Activated CD4-positive, alpha-beta T cell treated with anti-CD3 and anti-CD28 coated beads for 36 hours (primary cell): ENCODE measurements at places on chromosomes 1 and 21.

- H3K36me3 ChIP-seq, result peaks cover 21% of the 10 kb centered on the region
- no peak overlapping the region for H3K27ac ChIP-seq
- DNase-seq, result peak; percentile 40
Observed at GRCh38 chr1:156119503-156120209, 5.1 kb downstream of the LMNA start.

- H3K4me3 ChIP-seq, result no peak overlapping the region
- H3K27ac ChIP-seq, result no peak overlapping the region
- no peak for DNase-seq
- peaks cover 4% of the 10 kb centered on the region for H3K27me3 ChIP-seq
- H3K36me3 ChIP-seq, result no peaks in the 10 kb centered on the region
Observed at GRCh38 chr1:57599236-57599994, 175.6 kb upstream of the DAB1 start.

DNA sequence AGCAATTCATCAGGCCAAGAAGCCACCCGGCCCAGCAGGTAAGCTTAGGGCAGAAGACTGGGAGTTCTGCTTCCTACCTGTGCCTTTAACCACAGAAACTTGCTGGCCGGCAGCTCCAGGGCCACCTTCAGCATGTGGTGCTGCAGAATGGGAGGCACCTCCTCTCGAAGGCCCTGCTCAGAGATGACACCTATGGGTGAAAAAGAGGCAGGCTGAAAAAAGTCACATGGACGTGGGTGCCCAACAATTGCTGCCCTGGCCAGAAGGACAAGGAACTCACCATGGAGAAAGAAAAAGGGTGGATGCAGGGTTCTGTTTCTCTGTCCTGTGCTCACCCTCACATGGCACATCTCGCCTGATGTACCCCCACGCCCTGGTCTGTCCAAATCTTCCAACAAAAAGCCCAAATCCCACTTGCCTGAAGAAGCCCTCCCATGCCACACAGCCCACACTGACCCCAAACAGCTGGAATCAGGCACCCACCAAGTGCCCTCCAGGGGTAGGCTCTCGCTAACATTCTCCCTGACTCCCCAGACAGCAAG is 33.0 kb downstream of the URB1 start:
- H3K4me1 ChIP-seq, result no peaks in the 10 kb centered on the region
- no peak overlapping the region for H3K4me3 ChIP-seq
- no peak for DNase-seq
- H3K27me3 ChIP-seq, result no peaks in the 10 kb centered on the region
- peaks cover 75% of the 10 kb centered on the region for H3K36me3 ChIP-seq
- H3K27ac ChIP-seq, result no peak overlapping the region

GRCh38 chr1:83593073-83593472 is 405.9 kb downstream of the TTLL7 start:
- H3K4me3 ChIP-seq, result no peak overlapping the region
- no peak for DNase-seq
- H3K27ac ChIP-seq, result no peak overlapping the region
- no peaks in the 10 kb centered on the region for H3K36me3 ChIP-seq
- no peaks in the 10 kb centered on the region for H3K27me3 ChIP-seq
- peaks cover 16% of the 10 kb centered on the region for H3K4me1 ChIP-seq

GRCh38 chr1:103208844-103209243 is 100.5 kb upstream of the COL11A1 start:
- no peak for DNase-seq
- no peak overlapping the region for H3K4me3 ChIP-seq
- H3K36me3 ChIP-seq, result no peaks in the 10 kb centered on the region
- H3K4me1 ChIP-seq, result no peaks in the 10 kb centered on the region
- H3K27me3 ChIP-seq, result no peaks in the 10 kb centered on the region

DNA sequence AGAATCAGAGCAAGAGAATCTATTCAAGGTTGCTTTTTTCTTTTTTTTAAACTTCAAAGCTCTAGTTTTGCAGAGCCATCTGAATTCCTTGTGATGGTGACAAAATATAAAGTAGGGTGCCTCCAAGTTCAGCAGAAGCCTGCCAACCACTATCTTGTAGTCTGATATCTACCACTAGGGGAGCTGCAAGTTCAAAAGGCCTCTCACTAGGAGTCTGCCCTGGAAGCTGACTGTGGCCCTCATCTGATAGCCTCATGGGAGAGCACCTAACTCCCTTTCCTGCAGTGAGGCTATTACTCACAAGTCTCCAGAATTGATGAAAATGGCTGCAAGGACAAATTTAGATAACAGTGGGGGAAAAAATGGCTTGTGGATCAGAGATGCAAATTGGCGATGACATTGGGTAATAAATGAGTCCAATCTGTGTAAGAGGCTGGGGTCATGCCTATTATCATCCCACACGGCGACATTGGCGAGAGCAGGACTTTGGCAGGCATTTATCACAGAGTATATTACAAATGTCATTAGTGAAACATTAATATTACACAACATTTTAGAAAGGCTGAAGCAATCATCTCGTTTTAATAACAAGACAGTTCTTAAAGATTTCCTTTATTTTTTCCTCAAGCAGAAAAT is 10.7 kb upstream of the ZP4 start:
- no peaks in the 10 kb centered on the region for H3K4me1 ChIP-seq
- H3K27ac ChIP-seq, result no peak overlapping the region
- DNase-seq, result no peak
- H3K36me3 ChIP-seq, result no peaks in the 10 kb centered on the region
- no peak overlapping the region for H3K4me3 ChIP-seq

DNA sequence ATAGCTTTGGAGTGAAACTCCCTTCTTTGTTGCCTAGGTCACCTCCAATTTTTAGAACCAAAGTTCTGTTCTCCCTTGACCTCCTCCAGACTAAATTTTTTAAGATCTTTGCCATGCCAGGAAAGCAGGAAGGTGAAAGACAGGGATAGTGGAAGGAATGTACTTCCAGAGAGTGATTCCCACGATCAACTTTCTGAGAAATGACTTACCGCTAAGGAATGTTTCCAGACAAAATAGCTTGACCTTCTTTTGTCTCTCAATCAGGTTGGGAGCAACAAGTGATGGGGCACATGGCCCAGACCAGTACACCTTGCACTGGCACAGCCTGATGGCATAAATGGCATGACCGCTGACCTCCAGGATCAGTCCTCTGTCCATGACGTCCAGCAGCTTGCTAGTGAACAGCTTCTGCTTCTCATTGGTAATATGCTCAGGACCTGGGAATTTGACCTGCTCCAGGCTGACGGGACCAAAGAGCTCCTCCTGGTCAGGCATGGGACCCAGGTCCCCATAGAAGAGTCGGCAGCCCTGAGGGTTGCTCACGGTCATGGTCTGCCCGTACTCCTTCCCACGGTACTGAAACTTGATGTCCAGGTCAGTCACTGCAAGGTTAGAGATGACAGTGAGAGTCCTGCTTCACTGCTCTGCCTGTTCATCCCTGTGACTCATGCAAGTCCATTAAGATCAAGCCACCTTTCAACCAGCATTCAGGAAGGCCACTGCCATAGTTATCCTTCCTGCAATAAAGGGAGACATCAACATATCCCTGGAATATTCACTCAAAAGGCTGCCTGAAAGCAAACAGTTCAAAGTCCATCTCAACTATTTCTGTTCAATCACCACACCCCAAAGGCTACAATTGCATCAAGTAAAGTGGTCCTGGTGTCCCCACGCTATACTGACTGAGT is 6.2 kb upstream of the C1orf74 start:
- H3K36me3 ChIP-seq, result no peaks in the 10 kb centered on the region
- H3K27me3 ChIP-seq, result peaks cover 8% of the 10 kb centered on the region
- peaks cover under 1% of the 10 kb centered on the region for H3K4me1 ChIP-seq
- no peak for DNase-seq
- no peak overlapping the region for H3K4me3 ChIP-seq

DNA sequence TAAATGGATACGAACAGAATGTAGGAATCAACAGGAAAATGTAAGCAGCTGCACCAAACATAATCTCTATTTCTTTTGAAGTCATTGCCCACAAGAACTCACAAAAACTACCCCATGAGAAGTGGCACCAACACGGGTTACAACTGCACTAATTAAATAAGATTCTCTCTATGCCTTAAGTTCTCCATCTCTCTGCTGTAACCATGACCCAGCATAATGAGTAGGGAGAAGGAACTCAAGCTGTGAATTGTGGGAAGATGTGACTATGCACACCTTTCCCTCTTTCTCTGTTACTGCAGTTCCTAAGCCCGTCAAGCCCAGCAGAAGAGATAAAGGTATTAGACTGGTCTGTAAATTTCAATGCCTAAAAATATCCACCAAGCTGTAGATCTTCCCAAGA is 614.0 kb downstream of the USP25 start:
- no peaks in the 10 kb centered on the region for H3K36me3 ChIP-seq
- no peaks in the 10 kb centered on the region for H3K4me1 ChIP-seq
- DNase-seq, result no peak
- no peaks in the 10 kb centered on the region for H3K27me3 ChIP-seq
- no peak overlapping the region for H3K4me3 ChIP-seq
